Naive thymus-derived CD8-positive, alpha-beta T cell (primary cell): ENCODE measurements at places on chromosomes 7 and 10. TPM values are rescaled to one million over a fixed set of nuclear protein-coding genes. Genes with fewer than 3 reads are reported as not detected.

LIPN gene
- total RNA-seq, result not detected

ZNRF2 gene
- 29.4 TPM for total RNA-seq

CCDC172 gene
- not detected for total RNA-seq

PON1 gene
- total RNA-seq, result not detected

SH2D4B gene
- total RNA-seq, result 0.36 TPM

HYAL4 gene
- not detected for total RNA-seq

RTKN2 gene
- 0.44 TPM for total RNA-seq

DNA sequence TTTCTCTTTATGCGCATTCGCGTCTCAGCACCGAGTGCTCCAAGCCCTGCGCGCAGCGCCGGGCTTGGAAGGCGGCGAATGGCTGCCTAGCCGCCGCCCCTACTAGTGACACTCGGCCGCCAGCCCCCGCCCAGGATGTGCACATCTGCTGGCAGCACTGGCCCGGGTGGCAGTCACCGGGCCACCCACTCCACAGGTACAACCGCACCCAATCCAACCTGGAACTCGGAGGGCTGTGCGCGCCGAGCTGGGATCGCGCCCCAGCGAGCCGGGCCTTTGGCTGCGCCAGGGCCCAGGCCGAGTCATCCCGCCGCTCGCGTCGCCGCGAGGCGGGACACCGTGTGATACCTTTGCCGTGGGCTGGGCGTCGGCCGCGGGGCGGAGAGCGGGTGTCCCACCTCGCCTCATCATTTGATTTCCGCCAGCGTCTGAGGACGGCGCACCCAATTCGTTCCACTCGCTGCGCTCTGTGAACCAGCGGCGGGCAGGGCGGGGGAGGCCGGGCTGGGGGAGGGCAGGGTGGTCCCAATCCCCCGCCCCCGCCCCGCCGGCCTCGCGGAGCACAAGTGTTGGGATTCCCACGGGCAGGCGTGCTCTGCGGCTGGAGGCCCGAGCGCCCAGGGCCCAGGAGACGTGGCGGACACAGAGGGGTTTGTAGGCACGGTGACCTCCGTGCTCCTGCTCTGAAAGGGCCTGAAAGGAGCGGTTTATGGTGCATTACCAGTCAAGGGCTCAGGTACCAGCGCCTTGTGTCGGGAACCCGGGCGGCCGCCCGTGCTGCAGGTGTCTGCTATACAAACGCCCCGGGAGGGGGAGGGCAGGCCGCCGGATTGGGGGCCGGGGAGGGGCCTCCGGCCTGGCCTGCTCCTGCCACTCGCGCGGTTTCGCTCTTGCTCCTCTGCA lies 17.8 kb upstream of the PTF1A start:
- no peak for DNase-seq

DNA sequence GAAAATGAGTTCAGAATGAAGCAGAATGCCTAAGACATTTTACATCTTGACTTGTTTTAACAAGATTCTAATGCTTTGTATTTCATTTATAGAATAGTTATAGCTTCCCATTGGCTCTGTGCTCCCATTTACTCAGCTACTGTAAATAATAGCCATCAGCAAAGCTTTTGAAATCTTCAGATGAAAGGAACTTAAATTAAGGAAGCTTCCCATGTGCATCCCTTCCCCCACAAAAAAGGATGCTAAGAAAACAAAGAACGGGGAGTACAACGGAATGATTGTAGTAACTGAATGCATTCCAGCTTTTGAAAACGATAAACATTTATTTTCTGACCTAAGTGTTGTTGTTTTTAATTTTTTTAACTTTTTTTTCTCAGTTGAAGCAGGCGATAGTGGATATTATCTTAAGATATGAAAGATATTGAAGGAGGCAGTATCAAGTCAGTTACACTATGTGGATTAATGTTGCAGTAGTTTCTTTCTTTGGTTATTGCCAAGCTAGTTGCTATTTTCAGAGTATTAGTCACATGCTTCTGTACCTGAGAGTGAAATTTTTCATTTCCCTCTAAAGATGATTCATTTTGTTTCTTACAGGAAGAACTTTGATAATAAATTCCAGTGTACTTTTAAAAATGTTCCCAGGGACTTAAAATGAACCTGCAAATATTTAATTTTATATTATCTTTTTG lies 129.2 kb downstream of the KCND2 start:
- no peak for DNase-seq

GRCh38 chr7:116218051-116218645 lies 7.8 kb downstream of the TES start:
- no peak for DNase-seq

DNA sequence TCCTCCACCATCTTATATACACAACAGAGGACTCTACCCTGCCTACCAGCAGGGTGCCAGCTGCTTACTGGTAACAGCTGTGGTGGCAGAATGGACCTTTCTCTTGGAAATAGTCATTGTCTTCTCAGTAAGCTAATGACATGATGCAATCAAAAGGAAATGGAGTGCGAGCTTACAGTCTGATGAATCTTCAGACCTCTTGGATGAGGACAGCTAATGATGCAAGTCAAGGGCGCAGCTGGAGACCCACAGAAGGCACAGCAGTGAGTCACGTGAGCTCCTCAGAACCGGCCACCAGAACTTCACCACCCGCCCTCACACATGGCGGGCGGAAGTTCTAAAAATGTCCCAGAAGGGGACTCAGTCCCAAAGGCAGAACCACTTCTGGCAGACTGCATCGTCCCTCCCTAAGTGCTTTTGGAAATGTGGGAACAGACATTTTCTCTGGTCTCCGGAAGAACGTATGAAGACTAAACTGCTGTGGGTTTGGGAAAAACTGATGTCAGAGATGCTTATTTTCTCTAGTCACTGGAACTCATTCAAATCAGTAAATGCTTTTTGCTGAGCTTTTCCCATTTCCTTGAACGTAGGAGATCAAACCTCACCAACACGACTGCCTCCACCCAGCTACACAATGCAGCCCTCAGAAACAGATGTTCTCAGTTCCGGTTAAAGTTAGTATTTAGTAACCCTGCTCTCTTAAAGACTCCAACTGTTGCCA lies 96.4 kb downstream of the FAS start:
- DNase-seq, result no peak

- DNase-seq, result no peak
Observed at GRCh38 chr10:114061148-114061547, 17.5 kb downstream of the ADRB1 start.

GRCh38 chr7:117830422-117830954 lies 42.8 kb downstream of the CTTNBP2 start:
- no peak for DNase-seq

GRCh38 chr7:131845573-131846314 lies 289.3 kb upstream of the PODXL start:
- DNase-seq, result no peak

DNA sequence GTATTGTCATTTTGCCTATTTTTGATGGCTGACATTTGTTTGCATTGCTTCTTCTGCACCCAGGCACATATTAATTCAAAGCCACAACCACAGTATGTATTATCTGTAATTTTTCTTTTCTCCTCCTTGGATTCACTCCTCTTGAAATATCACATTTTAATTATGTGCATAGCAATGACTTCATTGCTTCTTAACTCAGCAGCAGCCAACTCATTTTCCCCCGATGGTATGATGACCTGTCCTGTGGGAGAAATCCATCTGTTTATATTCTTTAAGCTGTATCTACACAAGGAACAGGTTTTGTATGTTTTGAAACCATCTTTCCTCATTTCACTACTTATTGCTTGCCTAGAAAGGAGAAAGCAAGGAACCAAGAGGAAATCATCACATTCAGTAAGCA lies 588.8 kb downstream of the INHBA start:
- DNase-seq, result no peak

GRCh38 chr10:71244431-71245419 lies 32.4 kb downstream of the UNC5B start:
- DNase-seq, result no peak
